ENCODE measurements at places on chromosomes 11 and 22.

- DNase-seq: no peak
Observed at GRCh38 chr11:47415949-47416472, 7.6 kb downstream of the SLC39A13 start.

DNA sequence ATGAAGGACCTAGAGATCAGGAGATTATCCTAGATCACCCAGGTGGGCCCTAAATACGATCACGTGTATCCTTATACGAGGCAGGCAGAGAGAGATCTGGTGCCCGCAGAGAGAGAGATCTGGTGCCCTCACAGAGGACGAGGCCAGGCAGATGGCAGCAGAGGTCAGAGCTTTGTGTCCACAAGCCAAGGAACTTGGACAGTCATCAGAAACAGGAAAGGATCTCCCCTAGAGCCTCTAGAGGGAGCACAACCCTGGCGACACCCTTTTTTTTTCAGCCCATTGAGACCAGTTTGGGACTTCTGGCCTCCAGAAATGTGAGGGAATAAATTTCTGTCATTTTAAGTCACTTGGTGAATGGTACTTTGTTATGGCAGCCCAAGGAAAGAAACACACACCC, 25.5 kb upstream of the TIMP3 start:
- no peak for DNase-seq

DNA sequence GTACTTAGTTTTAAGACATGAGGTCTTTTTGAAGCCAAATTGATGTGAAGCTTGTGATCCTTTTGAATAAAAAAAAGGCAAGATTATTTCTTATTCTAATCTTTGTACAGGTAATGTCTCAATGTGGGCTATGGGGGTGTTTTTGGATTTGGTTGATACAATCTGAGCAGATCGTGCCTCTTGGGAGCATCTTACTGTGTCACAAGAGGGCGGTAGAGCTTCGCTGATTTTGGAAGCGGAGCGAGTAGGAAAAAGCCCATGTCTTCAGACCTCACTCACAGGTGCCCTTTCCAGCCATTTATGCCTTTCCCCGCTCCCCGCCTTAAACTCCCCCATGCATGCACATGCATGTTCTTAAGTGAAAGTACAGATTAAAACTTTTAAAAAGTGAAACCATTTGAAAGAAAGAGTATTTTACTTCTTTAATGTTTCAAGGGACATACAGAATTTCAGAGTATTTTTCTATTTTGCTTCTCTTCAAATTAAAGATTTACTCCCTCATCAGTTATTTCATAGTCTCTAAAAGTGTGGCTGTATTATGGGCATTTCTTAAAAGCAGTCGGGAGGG, 18.8 kb downstream of the DDX25 start:
- DNase-seq: peak; percentile 39

DNA sequence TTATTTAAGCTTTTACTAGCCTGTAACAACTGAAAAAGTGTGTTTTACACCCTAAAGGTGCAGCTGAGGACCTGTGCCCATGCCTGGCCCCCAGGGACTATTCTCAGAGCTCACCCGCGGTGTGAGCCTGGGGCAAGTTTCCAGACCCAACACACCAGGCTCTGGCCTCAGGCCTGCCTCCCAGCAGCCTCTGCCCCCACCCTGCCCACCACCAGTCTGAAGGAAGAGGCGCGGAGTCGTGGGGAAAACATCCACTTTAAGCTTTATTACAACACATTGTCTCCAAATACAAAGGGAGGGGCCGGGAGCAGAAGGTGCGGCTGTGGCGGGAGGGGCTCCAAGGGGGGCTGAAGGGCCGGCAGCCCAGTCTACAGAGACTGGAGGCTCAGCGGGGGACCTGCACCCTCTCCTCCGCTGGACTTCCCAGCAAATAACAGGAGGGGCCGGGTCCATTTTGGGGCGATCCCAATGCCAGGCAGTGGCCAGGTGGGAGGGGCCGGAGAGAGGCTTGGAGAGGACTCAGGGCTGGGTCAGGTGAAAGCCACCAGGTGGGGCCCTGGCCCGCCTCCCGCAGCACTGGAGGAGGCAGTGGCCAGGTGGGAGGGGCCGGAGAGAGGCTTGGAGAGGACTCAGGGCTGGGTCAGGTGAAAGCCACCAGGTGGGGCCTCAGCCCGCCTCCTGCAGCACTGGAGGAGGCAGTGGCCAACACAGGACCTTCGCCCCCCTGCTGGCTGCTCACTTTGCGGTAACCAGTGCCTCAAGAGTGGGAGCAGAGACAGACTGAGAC, 18.1 kb downstream of the DUSP8 start:
- DNase-seq: no peak
